ENCODE measurements at places on chromosomes 7 and 10.
A peak's percentile ranks its signal among the peaks of the same experiment; 100 is the strongest.

- no peak for DNase-seq
Measured at GRCh38 chr10:33781606-33782395, 447.3 kb upstream of the NRP1 start.

- no peak for DNase-seq
Measured at GRCh38 chr7:115116773-115117715, 195.2 kb downstream of the MDFIC start.

GRCh38 chr7:159068893-159069448, 75.7 kb downstream of the VIPR2 start:
- DNase-seq, result no peak

DNA sequence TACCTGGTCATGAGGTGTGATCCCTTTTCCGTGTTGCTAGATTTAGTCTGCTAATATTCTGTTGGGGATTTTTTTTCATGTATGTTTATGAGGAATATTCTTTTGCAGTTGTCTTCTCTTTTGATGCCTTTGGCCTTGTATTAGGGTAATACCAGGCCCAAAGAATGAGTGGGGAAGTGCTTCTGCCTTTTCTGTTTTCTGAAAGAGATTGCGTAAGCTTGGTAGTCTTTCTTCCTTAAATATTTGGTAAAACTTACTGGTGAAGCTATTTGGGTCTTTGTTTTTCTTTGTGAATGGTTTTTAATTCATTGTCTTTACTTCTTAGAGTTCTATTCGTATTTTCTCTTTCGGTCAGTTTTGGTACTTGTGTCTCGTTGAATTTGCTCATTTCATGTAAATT, 51.1 kb downstream of the SHH start:
- no peak for DNase-seq

DNA sequence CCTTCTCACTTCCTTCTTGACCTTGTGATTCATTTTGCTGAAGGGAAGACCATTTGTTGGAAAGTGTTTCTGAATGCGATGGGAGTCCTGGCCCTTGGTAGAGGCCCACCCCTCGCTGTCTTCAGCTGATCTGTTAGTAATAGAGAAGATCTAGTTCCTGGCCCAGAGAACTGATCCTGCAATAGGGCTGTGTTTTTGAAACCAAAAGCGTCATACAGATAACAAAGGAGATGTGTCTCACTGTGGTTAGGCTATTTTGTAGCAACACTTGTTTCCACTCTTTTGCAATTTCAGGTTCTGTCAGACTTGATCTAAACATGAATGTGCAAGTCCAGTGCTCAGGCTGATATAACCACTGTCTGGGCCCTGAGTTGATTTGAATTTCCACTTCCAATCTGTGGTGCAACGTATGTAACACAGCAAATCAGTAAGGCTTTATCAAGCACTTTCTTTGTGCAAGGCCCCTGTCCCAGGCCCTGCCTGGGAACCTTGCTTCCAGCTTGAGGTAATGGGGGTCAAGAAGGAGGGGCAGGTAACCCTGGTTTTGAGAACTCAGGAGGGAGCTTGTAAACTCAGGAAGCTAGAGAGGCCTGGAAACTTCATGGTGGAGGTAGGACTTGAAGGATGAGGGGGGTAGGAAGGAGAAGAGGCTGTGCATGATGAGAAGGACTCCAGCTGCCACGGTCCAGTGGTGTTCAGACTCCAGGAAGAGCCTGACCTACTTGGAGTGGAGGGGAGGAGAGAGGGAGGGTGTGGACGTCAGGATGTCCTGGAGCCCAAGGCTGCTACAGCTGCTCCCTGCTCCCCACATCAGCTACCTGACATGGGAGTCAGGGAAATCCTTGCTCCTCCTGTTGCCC, 42.2 kb upstream of the SRGN start:
- peak; percentile 55 for DNase-seq

DNA sequence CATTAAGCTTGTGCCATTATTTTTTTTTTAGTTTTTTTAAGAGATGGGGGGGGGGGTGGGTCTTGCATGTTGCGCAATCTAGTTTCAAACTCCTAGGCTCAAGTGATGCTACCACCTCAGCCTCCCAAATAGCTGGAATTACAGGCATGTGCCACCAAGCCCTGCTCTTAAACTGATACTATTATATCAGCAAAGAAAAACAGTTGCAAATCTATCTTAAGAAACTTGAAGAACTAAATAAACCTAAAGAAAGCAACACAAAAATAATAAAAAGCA, 47.5 kb downstream of the BRAF start:
- DNase-seq, result no peak

DNA sequence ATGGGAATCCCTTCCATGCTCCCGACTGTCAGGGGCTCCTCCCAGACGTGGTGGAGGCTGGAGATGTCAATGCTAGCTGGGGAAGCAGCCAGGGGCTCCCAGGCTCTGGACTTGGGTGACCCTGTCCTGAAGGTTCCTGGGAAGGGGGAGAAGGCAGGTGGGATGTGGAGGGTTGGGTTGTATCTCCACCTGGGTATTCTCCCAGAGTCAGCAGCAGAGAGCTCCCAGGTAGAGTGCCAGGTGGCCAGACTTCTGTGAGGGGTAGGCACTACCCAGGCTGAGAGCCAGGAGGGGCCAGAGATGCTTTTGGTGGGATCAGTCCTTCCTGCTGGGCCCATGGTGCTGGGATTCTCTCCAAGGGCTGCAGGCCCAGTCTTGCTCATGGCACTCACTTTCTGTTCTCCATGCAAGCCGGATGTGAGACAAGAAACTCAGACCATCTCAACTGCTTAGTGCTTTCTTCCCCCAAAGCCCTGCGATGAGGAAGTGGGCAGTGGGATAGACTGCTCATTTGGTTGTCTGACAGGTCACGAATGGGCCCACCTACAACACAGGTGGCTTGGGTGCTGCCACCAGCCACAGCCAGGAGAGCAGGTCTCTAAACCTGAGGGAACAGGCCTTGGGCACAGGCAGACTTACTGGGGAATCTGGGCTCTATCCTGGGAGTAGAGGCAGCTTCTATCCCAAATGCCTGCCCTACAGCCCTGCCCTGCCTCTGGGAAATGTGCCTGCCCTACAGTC, 52.5 kb upstream of the CAMK2B start:
- no peak for DNase-seq

DNA sequence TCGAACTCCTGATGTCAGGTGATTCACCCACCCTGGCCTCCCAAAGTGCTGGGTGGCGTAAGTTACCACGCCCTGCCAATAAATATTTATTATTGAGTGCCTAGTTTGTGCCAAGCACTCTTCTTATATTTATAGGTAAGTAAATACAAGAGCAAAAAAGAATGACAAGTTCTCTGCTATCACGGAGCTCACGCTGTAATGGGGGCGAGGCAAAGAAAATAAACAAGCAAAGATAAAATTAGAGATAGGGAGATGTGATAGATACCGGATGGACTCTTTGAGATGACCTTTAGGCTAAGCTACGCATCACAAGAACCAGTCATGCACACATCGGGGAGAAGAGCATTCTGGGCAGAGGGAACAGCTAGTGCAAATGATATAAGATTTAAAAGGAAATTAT, 46.3 kb downstream of the GCC1 start:
- DNase-seq, result no peak

DNA sequence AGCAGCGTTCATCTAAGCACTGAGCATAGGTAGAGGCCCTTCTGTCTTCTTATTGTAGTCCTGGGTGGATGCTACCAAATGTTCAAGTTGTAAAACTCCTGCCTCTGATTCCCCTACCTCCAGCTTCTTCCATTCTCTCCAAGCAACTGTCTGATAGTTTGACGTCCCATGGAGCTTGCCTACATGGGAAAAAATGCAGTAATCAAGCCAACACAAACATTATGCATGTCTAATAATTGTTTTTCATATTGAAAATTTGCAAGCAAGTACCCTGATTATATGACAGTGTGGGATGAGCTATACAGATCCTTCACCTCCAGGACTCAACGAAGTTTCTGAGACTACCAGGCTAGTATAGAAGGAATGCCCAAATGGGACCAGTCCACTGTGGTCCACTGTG, 31.0 kb upstream of the TRUB1 start:
- DNase-seq, result no peak

- peak; percentile 55 for DNase-seq
Measured at GRCh38 chr10:110610308-110610774, 33.8 kb upstream of the RBM20 start.

DNA sequence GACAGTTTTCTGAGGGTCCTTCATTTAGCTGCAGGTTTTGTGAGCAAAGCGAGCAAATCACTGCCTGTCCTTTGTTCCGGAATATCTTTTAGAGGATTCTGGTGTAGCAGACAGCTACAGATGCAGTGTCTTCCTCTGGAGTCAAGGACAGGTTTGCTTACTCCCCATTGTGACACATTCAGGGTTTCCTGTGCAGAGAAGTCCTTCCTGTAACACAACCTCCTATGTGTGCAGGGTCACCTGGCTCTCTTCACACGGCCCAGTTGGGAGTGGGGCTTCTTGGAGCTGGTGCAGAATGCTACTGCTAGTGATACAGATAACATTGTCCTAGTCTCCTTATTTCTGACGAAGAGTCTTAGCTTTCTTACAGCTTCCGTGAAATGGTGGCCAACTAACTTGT, 47.9 kb downstream of the RBM33 start:
- no peak for DNase-seq

- no peak for DNase-seq
Measured at GRCh38 chr10:77898323-77899079, 28.1 kb downstream of the DLG5 start.

DNA sequence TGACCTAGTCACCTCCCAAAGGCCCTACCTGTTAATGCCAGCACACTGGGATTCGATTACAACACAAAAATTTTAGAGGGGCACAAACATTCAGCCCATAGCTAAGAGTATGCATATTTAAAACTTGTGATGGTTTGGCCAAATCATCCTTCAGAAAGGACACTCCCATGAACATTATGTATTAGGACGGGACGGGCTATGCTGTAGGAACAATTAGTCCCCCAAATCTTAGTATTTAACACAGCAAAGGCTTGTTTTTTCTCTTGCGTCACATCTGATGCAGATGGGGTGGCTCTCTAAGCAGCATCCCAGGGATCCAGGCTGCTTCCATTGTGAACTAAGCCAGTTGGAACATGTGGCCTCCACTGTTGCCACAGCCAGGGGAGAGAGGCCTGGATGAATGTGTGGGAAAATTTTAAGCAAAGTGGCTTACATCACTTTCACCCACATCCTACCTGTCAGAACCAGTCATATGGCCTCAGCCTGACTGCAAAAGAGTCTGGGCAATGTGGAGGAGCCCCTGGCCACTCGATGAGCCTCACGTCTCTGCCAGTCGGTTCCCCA, 26.6 kb downstream of the CHST3 start:
- no peak for DNase-seq

GRCh38 chr7:151793531-151793951, 83.4 kb downstream of the PRKAG2 start:
- DNase-seq, result no peak

- DNase-seq, result no peak
Measured at GRCh38 chr7:22204312-22204711, 152.6 kb downstream of the RAPGEF5 start.
